Ovary (tissue), 10 donors: ENCODE measurements at places on chromosomes 7 and 10. TPM values are rescaled to one million over a fixed set of nuclear protein-coding genes. Genes with fewer than 3 reads are reported as not detected.

The MMD2 gene
- not detected for total RNA-seq

GRCh38 chr10:37125191-37125732, at the start of gene ANKRD30A:
TSS of gene ANKRD30A (plus strand) at chr10:37125598. CDS start at chr10:37125788, 190 bp downstream.
- DNase-seq: no peak
- H3K4me1 ChIP-seq: no peaks in the 10 kb centered on the region
- H3K27me3 ChIP-seq: no peaks in the 10 kb centered on the region
- no peak within 1 kb of the TSS for H3K27ac ChIP-seq
- no peaks in the 10 kb centered on the region for H3K36me3 ChIP-seq

GRCh38 chr7:121516821-121517220, 120.7 kb upstream of the FAM3C start:
- no peak overlapping the region for H3K27ac ChIP-seq
- DNase-seq: no peak
- H3K27me3 ChIP-seq: no peaks in the 10 kb centered on the region
- H3K4me3 ChIP-seq: no peak overlapping the region
- H3K36me3 ChIP-seq: no peaks in the 10 kb centered on the region

DNA sequence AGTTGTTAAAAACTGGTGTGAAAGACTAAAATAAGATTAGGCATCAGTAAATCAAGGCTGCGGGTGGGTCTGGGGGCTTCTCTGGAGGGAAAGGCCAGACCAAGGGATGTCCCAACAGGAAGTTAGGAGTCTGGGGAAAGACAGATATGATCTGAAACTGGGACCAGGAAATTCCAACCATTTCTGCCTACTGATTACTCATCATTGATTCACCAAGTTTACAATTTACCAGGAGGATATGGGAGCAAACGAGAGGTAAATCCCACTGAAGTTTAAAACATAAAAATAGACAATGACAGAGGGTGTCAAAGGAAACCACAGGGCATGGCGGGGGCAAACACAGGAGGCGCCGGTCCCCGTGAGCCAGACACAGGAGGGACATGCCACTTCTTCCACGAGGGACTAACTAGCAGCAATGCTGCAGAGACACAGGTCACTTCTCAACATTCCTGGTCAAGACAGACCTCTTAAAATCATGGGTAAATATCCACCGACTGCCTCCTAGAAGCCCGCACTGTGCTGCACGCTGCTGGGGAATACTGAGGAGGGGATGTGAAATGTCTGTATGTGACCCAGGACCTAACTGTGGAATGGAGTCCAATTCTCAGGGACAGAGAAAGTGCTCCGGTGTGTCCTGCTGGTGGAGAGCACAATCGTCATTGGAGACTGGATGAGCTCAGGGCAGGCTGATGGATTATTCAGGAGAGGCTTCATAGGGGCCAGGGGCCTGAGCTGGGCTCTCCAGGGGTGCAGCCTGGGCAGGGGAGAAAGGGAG, 153.4 kb upstream of the KLF14 start:
- H3K27ac ChIP-seq: no peak overlapping the region
- no peak overlapping the region for H3K4me3 ChIP-seq
- H3K4me1 ChIP-seq: peaks cover 9% of the 10 kb centered on the region
- no peaks in the 10 kb centered on the region for H3K36me3 ChIP-seq
- no peaks in the 10 kb centered on the region for H3K27me3 ChIP-seq

DNA sequence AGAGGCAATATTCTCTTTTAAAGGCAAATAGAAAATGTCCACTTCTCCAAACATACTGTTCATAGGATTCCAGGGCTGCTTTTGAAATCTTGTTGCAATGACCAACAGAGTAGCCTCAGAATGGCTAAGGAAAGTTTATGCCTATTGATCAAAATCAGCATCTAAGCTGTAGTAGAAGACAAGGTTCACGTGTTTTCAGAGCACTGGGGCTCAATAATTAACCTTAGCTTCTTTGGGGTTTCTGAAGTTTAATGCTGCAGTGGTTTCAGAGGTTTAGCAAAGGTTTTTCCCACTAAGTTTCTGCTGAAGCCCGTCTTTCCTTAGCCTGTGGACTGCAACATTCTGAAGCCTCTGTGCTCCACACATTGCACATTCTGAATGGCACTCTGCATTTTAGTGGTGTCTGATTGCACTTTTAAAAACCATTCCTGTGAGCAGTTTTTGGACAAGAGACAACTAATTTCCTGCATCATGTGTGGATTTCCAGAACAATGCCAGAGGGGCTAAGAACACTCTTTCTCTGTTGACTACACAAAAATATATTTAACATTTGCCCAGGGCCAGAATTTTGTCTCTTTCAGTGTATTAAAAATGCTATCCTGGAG, 342.5 kb downstream of the PTEN start:
- H3K27me3 ChIP-seq: no peaks in the 10 kb centered on the region
- DNase-seq: no peak
- H3K27ac ChIP-seq: no peak overlapping the region
- peaks cover 2% of the 10 kb centered on the region for H3K4me1 ChIP-seq
- H3K36me3 ChIP-seq: no peaks in the 10 kb centered on the region
- H3K4me3 ChIP-seq: no peak overlapping the region

- no peak overlapping the region for H3K27ac ChIP-seq
- no peaks in the 10 kb centered on the region for H3K27me3 ChIP-seq
- H3K4me3 ChIP-seq: no peak overlapping the region
- no peaks in the 10 kb centered on the region for H3K36me3 ChIP-seq
Measured at GRCh38 chr10:66405566-66405965, 520.3 kb upstream of the LRRTM3 start.
